Left cardiac atrium (tissue), 4 donors: ENCODE measurements at places on chromosomes 3 and 15. TPM values are rescaled to one million over a fixed set of nuclear protein-coding genes. Genes with fewer than 3 reads are reported as not detected.

DNA sequence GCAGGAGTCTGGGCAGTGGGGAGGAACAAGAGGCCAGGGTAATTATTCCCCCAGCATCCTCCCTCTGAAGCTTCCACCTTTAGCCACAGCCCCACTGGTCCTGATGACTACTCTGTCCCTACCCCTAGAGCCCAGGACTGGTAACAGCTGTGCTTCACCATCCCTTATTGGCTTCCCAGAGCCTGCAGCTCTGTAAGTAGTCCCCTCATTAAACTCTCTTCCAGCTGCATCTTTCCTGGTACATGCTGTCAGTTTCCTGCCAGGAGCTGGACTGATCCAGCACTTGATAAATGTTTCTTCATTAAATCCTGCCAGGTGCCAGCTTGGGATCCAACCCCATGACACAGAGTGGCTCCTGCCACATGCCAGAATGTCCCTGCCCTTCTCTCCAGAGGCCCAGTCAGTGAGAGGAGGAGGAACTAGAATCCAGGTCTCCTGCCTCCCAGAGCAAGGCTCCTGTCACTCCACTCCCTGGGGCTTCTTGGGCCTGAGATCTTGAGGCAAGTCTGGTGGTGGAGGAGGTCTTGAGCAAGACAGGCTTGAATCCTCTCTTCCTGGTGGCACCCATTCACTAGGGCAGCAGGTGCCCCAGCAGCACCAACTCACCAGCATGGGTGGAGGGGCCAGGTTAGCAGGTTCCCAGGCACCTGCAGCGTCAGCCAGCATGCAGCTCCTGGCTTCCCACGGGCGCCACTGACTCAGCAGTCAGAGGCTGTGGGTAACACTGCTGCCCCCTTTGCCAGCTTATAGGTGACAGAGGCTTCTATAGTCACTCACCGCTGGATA is 27.6 kb downstream of the FBXW12 start:
- DNase-seq: no peak

The P3H2 gene
- total RNA-seq: 1.6 TPM

The TTC21A gene
- total RNA-seq: 2.5 TPM

GRCh38 chr3:152742368-152743347 is 92.3 kb upstream of the P2RY1 start:
- no peak for DNase-seq

The SRGAP3 gene
- 2.5 TPM for total RNA-seq

DNA sequence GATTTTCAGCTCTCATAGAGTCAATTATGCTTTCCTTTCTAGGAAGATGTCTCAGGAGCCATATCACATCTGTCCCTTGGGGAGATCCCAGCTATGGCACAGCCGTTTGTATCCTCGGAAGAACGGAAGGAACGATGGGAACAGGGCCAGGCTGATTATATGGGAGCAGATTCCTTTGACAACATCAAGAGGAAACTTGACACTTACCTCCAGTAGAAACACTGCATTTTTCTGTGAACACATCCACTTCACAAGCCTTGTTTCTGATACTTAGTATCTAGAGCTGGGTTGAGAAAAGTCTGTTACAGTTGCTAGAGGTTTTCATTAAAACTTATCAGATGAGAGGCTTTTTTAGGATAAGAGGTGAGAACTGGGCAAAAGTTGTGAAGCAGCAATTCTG is 35.4 kb downstream of the GYG1 start:
- DNase-seq: no peak

The ATP11B gene
- total RNA-seq: 49.4 TPM

DNA sequence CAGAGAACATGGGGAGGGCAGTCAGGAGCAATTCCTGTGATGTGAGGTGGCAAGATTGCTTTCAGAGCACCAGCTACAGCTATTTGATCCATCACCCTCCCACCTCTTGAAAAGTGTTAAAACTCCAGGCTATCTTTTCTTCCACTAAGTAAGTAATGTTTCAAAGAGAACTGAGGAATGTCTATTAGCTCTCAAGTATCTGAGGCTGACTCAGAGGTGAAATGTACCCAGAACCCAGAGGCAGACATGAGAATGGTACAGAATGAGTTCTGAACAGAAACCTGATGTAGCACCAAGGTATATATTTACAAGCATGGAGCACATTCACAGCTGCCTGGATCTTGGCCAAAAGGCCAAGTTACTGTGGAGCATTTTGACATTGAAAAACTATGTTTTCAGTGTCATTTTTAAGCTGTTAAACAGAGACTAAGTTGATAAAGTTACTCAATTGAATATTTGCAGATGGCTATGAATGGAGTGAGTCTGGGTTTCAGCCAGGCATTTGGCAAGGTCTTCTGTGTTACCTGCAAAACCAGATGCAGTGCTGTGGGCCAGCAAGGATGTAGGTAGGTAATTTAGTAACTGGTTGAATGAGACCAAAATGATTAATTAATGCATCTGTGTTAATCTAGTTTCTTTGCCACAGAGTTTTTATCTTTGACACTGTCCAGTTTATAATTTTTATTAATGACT is 227.7 kb upstream of the CD96 start:
- no peak for DNase-seq

- DNase-seq: no peak
Observed at GRCh38 chr3:97658668-97659285, 105.8 kb upstream of the ARL6 start.

DNA sequence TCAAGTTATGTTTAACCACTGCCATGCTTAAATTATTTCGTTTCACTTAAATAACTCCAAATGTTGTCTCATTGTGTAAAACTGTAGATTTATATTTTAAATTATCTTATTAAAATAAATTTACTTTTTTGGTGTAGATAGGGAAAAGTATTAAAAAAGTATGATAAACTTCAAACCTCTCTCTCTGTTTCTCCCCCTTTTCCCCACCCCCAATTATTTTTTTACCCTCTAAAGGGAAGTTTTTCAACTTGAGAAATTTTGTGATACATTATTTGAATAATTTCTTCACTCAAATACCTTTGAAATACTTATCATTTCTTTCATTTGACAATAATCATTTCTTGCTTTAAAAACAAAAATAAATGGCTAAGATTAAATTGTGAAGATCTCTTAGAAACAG is 66.9 kb upstream of the EIF1B start:
- no peak for DNase-seq

DNA sequence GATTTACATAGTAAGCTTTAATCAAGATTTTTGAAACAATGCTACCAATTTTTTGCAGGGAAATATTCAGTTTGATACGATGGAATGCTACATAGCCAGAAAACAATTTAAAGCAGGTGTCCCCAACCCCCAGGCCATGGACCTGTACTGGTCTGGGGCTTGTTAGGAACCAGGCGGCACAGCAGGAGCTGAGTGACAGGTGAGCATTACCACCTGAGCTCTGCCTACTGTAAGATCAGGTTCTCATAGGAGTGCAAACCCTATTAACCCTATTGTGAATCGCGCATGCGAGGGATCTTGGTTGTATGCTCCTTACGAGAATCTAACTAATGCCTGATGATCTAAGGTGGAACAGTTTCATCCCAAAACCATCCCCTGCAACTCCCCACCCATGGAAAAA is 322.6 kb upstream of the NECTIN3 start:
- DNase-seq: no peak

DNA sequence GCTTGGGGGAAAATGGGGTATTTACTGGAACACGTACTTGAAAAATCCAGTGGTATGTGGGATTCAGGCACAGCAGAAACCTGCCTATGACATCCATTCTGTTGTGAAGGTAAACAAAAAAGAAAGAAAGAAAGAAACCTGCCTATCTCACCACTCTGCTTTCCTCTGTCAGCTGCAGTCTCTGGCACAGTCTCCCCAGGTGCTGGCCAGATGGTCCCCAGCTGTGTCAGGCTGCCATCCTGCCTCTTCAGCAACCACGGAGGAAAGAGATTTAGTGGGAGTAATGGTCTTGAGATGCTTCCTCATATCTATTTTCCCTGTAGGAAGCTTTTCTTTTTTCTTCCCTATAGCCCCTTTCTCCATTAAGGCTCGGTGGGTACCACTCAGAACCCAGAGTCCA is 2.5 kb upstream of the PXYLP1 start:
- DNase-seq: no peak

DNA sequence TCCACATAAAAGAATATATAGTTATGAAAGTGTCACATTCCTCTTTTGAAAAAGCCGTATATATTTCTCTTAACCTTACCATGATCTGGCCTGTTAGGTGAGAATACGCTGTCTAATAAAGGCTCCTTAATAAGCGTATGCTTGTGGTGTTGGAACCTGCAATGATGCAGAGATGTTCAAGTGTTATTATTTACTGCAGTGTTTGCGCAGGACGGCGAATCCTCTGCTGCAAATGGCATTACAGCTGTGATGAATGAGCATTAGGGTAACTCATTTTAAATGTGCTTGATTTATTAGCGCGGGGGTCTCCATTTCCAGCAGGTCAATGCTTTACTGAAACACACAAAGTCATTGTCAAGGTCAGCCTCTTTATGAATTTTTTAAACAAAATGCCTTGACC is 94.6 kb downstream of the CDIN1 start:
- DNase-seq: no peak

The GOLGA8O gene
- 1.7 TPM for total RNA-seq

GRCh38 chr3:50347187-50347813 is 1.8 kb upstream of the ZMYND10 start:
- DNase-seq: peak; percentile 68

DNA sequence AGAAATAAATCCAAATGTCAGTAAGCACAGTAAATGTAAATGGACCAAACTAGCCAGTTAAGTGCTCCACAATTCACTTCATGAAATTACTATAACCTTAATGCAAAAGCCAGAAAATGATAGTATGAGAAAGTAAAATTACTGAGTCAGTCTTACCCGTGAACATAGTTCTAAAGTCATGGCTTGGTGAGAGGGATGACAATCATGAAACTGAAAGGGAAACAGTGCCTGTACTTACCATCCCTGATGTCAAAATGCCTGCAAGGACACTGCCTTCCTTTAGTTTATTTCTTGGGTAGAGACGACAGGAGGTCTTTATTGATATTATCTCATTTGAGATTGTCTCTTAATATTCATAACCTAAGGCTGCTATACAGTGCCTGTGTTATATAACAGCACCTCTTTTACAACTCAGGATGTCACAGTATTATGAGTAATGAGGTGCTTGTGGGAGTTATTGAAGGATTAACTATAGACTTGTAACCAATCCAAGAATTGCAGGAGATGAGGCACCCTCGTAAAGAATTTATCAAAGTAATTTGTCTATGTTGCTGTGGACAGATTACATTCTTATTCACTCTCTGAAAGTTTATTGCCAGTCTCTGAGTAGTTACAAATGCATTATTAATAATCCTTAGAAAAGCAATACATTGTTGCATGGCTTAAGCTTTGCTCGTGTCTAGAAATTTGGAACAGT is 142.9 kb upstream of the BFSP2 start:
- DNase-seq: no peak

The HTR3E gene
- not detected for total RNA-seq

GRCh38 chr15:31392761-31393401 is 66.2 kb downstream of the KLF13 start:
- no peak for DNase-seq

DNA sequence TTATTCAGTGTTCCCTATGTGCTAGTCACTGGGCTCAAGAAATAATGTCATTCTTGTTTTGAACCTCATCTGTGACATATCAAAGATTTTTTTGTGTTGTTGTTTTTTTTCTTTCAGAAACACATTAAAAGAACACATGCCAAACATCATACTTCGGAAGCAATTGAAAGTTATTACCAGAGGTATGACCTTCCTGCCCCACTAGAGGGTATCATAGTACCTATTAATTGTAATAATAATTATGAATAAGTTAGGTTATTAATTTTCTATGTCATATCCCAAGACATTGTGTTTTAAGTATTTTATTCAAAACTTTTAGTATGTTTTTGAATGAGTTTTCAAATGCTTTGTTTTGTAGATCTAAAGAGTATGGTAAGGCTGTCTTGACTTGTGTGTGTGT is 65.7 kb downstream of the CDIN1 start:
- no peak for DNase-seq

The CACNA2D2 gene
- total RNA-seq: 7.8 TPM

DNA sequence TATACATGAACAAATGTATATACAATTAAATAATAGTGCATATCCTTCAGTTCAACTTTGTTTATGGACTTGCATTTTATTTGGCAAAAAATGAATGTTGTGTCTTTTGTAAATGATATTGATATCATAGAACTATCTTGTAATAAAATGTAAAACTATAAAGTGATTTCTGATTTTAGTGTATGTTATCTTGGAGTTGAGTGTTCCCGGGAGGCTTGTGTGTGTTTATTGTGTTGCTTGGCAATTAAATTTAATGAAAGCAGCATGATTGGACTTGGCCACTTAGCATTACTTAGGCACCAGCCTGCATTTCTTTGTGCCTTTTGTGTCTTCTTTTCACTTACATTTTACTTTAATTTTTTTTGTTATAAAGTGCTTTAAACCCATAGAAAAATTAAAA is 10.6 kb downstream of the ARHGEF26 start:
- DNase-seq: no peak

- no peak for DNase-seq
Observed at GRCh38 chr15:89880727-89881126, 13.1 kb downstream of the AP3S2 start.

- no peak for DNase-seq
Observed at GRCh38 chr15:78063217-78063616, 14.3 kb downstream of the TBC1D2B start.

DNA sequence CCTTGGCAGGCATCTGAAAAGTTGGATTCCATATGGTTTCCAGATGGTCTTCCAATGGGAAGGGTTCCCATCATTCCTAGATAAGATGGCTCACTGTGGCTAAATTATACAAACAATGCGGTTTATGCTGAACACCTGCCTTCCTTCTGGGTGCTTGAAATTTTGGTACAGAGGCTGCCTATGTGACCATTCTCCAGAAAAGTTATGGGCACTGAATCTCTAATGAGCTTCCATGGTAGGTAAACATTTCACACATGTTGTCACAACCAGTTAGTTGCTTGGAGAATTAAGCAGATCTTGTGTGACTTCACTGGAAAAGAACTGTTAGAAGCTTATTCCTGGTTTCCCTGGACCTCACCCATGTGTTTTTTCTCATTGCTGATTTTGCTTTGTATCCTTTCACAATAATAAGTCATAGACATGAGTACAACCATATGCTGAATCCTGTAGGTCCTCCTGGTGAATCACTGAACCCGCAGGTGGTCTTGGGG is 30.1 kb downstream of the PLOD2 start:
- no peak for DNase-seq

- DNase-seq: no peak
Observed at GRCh38 chr3:140292170-140292569, 357.2 kb downstream of the CLSTN2 start.

GRCh38 chr3:188573291-188573940 is 419.5 kb downstream of the LPP start:
- no peak for DNase-seq

- no peak for DNase-seq
Observed at GRCh38 chr15:52714968-52715367, 35.8 kb upstream of the ATOSA start.
